ENCODE measurements at places on chromosomes 4 and X.

DNA sequence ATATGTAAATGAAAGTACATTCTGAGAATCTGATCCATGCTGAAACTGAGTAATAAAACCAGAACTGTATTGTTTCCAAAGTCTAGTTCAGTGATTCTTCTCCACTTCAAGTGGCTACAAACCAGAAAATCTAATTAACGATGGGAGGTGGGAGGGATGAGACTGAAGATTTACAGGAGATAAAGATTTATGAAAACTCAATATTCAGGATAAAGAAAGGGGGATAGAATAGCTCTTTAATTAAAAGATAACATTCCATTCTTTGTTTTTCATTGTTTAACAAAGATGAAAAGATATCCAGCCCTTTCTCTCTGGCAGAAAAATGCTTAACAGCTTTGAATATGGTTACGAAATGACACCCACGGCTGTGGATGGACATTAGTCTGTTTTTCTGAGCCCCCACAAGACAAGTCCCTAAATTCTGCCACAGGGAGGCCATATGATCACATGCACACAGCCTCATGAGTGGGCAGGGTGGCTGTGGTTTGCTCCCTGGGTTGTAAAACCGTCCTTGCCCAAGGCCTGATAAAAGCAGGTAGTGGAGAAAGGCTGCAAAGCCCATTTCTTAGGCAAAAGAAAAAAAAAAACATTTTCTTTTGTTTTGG lies 36.4 kb downstream of the TMEM150C start:
- DNase-seq = no peak

- DNase-seq = no peak
Measured at GRCh38 chr4:25807102-25807728, 55.6 kb downstream of the SEL1L3 start.

DNA sequence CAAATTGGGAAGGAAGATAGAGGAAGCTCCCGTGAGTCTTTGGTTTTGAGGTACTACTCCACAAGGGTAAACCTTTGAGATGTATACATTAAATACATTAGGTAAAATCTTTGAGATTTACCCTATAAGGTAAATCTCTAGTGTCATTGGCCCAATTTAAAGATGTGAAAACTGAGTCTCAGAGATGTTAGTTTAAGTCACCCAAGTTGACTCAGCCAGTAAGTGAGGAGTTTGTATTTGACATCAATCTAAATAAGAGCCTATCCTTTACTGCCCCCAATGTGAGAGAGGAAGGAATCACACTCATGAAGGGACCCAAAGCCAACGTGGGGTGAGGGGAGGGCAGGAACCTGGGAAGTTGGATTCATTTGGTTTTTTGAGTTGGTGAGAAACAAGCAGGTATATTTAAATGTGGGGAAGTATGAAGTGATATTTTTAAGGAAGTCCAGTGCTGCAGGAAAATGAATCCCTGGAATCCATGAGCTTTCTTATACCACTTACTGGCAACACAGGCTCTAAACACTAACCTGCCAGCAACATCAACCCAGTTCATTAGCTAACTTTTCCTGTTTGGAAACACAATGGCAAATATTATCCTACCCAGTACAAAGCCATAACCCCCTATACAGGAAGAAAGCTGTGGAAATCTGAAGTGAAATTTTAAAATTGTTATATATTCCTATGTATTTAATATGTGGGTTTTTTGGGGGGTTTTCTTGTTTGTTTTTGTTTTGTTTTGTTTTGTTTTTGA lies 55.3 kb downstream of the PALLD start:
- DNase-seq = no peak

GRCh38 chr4:118124997-118125396 lies 90.7 kb downstream of the NDST3 start:
- no peak for DNase-seq

DNA sequence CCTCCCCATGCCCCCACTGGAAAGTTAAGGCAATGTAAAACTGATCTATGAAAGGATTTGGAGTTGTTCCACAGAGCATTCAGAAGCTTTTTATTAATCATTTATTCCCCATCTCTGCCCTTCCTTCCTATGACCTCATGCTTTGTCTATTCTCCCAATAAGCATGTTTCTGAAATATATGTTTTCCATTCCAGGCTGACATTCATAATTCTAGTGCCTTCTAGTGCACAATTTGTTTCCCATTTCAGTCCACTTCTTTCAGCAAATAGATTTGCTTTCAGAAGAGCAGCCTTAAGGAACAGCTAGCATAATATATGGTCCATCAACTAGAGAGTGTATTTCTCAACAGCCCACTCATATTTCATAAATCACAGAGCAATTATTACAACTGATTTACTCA lies 77.1 kb upstream of the ATXN3L start:
- DNase-seq = no peak

DNA sequence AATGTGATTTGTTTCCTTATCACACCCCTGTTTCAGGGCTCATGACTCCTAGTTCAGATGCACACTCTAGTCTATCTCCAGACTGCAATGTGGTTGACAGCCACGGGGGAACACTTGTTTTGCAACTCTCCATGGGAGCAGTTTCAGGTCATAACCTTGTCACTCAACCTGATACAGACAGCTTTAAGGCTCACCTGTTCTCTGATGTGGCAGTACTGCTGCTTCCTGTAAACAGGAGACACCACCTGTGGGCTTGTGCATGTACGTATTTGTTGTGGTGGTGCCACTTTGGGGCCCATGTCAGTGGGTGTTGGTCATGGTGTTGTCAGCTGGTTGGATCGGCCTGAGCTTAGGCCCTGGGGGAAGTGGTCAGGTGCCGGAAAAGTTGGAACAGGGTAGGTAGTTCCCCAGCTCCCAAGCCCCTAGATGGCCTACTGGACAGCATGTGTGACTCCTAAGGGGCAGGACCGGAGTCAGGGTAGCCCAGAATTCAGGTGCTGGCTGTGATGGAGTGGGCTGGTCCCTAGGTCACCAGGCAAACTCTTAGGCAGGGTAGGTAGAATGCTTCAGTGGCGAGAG lies 46.2 kb downstream of the FAM9B start:
- DNase-seq = no peak

GRCh38 chrX:139596068-139596467 lies 65.5 kb downstream of the F9 start:
- DNase-seq = no peak

GRCh38 chr4:67035501-67035900 lies 509.8 kb downstream of the CENPC start:
- no peak for DNase-seq

DNA sequence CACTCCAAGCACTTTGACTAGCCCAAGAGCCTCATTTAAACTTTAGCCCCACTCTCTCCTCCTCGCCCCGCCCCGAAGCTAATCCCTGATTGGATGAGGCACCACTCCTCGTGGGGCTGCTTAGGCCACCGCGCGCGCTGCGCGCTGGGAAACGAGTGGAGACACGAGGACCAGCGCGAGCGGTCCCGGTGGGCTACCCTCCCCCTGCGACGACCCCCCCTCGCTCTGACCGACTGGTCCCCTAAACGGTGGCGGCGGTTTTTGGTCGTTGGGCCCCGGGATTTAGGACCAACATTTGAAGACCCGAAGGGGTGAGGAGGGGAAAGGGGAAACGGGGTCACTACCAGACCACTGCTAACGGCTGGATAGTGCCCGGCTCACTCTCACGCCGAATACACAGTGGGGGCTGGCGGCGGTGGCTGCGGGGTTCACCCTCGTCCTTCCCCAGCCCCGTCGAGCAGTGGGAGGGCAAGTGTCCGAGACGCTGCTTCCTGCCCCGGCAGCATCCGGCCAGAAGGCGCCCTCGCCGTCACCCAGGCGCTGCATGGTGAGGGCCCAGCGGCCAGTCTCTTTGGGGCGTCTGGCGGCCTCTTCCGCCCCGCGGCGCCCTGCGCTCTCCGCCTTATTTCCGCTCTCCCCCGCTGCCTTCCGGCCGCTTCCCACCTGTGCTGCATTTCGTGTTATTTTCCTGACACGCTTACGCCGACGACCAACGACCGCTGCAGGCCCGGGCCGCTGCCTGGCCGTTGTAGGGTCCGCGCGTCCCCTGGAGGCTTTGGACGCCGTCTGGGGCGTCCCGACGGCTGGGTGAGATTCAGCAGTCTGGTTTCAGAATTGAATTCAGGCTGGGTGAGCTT lies at the start of gene RBM46:
TSS of gene RBM46 (plus strand) at position 147 of the 857 bp plus-strand sequence. CDS start 15,481 bp downstream, outside the sequence.
- no peak for DNase-seq

DNA sequence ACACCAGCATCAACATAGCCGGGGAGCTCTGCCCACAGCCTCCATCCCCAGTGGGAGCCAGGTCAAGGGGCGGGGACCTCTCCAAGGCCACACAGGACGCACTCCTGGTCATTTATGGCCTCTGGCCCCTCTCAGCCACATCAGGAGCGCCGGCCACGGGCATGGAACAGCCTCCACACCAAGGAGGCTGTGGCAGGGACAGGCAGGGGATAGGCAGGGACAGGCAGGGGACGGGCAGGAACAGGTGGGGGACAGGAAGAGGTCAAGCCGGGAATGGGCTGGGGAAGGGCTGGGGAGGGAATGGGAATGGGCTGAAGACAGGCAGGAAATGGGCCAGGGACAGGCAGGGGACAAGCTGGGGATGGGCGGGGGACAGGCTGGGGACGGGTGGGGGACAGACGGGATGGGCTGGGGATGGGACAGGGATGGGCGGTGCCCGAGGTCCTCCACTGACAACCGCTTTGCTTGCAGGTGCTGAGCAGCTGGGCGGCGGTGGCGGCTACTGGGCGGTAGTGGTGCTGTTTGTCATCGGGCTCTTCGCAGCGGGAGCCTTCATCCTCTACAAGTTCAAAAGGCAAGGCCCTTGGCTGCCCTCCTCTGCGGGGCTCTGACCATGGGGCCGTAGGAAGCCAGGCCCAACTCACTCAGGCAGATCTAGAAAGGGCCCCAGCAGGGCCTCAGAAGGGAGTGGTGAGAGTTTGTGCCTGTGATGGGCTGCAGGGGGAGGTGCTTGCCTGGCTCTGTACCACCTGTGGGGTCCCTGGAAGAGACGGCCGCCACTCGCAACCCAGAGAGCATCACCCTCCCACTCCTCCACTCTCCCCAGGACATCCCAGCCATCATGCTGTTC lies 205.6 kb downstream of the AFAP1 start:
- no peak for DNase-seq

DNA sequence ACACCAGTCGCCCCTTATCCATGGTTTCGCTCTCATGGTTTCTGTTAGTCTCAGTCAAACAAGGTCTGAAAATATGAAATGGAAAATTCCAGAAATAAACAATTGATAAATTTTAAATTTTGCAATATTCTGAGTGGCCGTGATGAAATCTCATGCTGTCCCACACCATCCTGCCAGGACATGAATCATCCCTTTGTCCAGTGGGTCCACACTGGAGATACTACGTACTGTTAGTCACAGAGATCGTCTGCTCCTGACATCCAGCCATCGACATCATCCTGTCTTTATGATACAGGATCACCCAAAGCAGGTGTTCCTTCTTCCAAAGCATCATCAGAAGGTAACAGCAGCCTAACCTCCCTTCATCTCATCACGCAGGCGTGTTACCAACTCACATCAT lies 76.5 kb upstream of the MSX1 start:
- no peak for DNase-seq

GRCh38 chr4:123386609-123387008 lies 10.0 kb upstream of the SPRY1 start:
- no peak for DNase-seq

GRCh38 chrX:74420196-74421035 lies 877 bp upstream of the SLC16A2 start:
- peak; percentile 35 for DNase-seq

DNA sequence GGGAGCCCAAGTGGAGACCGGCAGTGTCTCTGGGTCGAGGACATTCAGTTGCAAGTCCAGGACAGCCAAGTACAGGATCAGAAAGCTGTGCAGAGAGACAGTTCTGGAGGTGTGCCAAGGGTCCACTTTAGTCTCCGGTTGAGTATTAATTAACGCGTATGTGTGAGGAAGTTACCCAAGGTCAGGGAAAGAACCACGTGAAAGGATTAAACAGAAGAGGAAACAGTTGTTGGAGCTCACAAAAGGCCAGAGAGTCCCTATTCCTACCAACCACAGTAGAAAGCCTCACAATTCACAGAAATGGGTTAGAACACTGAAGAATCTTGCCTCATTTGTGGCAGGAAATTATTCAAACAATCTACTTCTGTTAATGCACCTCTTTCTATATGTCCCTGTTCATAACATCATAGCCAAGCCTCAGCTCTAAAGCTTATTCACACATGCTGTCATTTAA lies 17.9 kb upstream of the NSUN7 start:
- DNase-seq = peak; percentile 42

DNA sequence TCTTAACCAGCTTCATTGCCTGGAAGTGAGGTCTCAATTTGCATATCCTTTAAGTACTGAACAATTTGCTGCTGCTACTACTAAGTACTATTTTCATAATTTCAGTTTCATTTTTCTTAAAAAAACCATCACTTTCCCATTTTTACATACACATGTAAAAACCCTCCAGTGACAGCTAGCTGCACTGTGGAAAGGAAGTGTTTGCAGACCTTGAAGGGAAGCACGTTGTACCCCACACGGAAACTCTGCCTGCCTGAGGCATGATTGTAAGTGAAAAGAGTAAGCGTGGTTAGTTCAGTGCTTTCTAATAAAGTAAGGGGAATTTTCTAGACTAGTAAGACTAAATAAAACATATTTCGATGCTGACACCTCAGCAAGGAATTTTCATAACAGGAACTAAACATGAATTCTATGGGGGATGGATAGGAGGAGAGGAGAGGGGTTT lies 103.6 kb downstream of the RAPGEF2 start:
- DNase-seq = no peak

DNA sequence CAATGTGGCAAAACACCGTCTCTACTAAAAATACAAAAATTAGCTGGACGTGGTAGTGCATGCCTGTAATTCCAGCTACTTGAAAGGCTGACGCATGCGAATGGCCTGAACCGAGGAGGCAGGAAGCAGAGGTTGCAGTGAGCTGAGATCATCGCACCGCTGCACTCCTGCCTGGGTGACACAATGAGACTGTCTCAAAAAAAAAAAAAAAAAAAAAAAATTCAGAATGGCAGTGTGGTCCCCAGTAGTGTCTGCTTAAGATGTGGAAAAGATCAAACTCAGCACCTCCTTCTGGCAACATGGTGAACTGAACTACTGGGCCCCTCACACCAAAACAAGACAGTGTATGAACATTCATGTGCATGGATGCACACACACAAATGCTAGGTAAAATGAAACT lies 32.2 kb downstream of the SMS start:
- no peak for DNase-seq

DNA sequence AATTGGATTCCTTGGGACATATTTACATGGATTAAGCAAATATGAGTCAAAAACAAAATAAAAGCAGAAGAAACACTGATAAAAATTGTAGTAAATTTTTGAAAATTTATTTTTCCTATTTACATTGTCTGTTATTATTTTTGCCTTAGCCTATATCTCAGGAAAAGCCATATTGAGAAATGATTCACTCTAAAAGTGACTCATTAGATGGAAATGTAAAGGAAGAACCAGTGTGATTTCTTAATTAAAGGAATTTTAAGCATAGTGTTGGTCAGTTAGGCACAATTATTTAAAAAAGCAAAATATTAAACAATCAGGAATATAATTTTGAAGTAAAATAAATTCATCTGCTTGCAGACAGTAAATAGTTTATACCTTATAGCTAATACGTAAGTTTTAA lies 167.4 kb upstream of the NAP1L5 start:
- DNase-seq = no peak

GRCh38 chrX:71615954-71616353 lies 2.4 kb downstream of the CXCR3 start:
- DNase-seq = no peak

Data from BE2C (cell line).